ENCODE measurements at places on chromosomes 4 and X.

DNA sequence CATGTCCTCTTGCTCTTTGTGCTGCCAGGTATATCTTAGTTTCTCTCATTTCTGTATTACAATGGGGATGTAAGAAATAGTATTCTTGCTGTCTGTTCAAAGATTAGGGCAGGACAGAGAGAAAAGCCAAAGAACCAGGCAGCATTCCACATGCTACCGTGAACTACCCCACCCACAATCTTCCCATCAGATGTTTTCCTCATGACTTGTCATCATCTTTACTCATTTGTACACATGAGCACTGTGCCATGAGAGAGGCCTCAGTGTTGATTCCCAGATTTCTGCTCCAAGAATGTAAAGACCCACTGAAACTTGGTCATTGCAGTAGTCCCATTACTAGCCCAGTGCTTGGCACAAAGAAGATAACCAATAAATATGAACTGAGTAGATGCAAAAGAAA lies 354.6 kb upstream of the RASGEF1B start:
- no peak for DNase-seq

GRCh38 chr4:95674521-95674981 lies 125.8 kb upstream of the UNC5C start:
- DNase-seq, result no peak

GRCh38 chrX:22686138-22686541 lies 313.6 kb upstream of the DDX53 start:
- no peak for DNase-seq

- no peak for DNase-seq
Measured at GRCh38 chrX:104419211-104419610, 146.8 kb upstream of the IL1RAPL2 start.

GRCh38 chr4:57672846-57673433 lies 562.8 kb upstream of the IGFBP7 start:
- no peak for DNase-seq

- DNase-seq, result no peak
Measured at GRCh38 chrX:156000361-156000926, 2.9 kb downstream of the IL9R start.

DNA sequence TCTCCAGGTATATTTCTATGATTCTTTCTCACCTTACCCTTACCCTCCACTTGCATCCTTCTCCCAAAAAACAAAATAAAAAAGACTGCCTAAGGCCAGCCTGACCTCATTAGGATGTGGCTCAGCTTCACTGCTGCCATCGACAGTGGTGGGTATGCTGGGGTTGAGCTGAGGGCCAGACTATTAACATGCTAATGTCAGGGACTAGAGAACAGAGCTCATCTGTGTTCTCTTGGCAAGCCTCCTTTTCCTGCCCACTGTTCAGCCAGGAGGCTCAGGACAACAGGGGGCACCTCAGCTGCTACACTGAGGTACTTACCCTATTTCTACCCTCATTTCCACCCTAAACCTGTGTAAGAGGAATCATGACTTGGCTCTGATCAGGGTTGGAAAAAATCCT lies 59.3 kb downstream of the MSN start:
- no peak for DNase-seq

Data from HCEC 1CT (cell line).